ENCODE measurements at places on chromosomes 5 and 9.
A peak's percentile ranks its signal among the peaks of the same experiment; 100 is the strongest.

GRCh38 chr5:152349683-152350526 lies 55.2 kb downstream of the NMUR2 start:
- peak; percentile 16 for DNase-seq

- DNase-seq: no peak
Measured at GRCh38 chr5:111972080-111972479, 215.1 kb upstream of the NREP start.

GRCh38 chr9:36039696-36040095 lies 3.0 kb downstream of the RECK start:
- DNase-seq: peak; percentile 45

DNA sequence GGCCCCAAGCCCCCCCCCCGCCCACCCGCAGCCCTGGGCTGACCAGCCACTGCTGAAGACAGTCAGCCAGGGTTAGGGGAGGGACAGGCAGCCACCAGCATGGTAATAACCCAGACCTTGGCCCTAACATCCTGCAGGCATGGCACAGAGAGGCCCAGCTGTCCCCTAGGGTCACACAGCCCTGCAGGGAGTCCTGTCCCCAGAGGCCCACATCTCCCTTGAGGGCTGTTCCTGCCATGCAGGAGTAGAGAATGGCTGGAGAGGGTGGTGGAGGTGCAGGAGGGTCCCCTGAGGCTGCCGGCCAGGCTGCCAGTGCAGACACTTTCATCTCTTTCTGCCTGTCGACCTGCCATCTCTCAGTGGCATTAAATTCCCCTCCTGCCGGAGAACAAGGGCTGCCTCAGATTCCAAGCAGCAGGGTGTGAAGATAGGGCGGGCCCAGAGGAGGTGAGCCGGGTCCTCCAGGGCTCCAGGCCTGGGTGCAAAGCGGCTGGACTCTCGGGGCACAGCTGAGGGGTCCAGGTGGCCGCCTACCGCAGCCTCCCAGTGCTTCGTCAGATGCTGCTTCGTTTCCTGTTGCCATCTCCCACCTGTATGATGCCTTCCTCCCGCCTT lies 40.0 kb downstream of the CXXC5 start:
- no peak for DNase-seq

GRCh38 chr9:89720696-89721175 lies 115.9 kb downstream of the GADD45G start:
- no peak for DNase-seq

- no peak for DNase-seq
Measured at GRCh38 chr9:8157683-8158324, 358.2 kb upstream of the DMAC1 start.

DNA sequence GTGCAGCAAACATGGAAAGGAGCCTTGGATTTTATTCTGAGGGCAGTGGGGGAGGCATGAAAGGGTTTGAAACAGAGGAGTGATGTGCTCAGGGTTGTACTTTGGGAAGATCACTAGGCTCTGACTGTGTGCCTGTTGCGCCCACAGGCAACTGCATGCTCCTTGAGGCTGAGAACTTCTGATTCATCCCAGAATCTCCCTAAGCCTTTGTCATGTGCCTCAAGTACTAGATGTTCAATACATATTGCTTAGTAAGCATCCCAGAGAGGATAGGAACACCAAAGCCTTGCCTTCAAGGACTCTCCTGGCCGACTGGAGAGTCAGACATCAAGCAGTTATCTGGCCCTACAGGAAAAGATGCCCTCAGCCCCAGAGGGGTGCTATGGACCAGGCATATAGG lies 54.1 kb downstream of the ARHGEF37 start:
- DNase-seq: no peak

DNA sequence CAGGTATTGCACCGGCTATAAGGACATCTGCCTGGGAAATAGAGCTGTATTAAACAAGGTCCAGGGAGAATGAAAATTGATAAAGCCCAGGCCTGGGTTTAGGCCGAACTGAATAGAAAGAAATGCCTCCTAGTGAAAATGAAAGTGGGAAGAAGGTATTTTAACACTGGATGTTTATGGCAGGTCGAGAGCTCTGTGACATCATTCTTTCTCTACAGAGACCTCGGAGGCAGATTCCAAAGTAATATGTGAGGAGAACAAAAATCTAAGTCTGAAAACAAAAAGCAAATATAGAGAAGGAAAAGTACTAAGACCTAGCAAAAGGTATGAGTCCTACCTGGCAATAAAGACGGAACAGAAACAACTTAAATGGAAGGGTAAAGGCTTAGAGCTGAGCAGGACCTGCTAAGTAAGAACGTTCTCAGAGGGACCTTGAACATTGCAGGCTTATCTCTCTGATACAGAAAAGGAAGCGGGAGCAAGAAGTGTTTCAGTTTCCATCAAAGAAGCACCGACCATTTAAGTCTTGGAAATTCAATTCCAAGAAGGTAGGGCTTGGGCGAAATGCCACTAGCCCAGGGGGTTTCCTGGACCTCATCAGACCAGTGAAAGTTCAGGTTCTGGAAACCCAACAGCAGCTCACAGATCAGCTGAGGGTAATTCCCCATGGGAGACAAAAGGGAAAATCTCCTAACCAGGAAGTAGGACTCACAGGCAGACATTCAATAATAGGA lies 80.0 kb downstream of the SUSD1 start:
- DNase-seq: no peak

DNA sequence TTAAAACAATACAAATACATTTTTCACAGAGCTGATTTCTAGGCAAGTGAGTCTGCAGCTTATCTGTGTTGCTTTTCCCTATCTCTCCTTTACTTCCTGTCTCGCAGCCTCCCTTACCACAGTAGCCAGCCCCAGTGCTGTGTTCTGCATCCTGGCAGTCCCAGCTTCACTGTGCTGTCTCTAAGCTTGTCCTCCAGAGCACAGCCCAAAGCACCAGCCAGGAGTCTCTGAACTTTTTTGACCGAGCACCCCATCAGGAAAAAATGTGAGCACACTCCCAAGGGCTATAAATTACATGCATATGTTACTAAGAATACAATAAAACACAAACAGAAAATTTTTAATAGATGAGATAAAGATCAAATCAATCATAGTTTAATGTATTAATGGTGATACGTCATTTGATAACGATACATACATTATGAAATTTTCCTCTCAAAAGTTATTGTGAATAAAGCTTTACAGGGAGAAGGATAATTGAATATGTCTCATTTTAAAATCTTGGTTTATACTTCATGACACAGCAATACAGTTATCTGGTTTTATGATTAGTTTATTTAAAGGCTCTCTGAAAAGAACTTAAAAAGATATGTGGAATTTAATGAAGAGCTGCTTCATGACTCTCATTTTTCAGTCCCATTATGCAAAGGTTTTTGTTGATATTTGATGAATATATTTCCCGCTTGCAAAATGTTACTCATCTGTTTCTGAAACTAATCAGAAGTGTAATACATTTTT lies 7.3 kb upstream of the RHOBTB3 start:
- DNase-seq: no peak

DNA sequence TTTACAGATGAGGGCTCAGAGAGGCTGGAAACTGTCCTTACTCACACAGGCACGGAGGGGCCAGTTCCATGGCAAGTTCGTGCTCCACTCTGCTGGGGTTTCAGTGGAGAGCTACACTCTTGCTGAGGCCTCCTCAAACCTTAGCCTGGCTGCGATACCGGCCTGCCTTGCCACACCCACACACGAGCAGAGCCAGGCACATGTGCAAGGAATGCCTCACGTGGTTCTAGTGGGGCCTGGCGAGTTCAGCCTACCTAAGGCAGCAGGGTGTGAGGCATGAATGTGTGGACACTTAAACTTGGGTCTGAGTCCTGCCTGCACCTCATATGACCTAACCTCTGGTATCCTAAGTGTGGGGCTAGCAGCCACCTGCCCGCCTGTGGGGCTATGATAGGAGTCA lies 21.5 kb upstream of the PRDM12 start:
- DNase-seq: no peak

DNA sequence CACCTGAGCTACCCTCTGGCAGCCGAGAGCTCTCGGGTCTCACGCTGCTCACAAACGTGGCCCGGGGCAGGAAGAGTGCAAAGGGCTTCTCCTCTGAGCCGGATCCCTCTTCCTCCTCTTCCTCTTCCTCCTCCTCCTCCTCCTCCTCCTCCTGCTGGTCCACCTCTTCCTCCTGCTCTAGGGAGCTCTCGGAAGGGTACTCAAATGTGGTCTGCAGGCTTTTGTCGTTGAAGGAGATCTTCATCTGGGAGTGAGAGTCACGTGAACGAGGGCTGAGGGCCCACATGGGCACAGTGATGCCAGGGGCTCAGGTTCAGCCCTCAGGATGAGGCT lies 3.9 kb downstream of the SSNA1 start:
- DNase-seq: no peak

DNA sequence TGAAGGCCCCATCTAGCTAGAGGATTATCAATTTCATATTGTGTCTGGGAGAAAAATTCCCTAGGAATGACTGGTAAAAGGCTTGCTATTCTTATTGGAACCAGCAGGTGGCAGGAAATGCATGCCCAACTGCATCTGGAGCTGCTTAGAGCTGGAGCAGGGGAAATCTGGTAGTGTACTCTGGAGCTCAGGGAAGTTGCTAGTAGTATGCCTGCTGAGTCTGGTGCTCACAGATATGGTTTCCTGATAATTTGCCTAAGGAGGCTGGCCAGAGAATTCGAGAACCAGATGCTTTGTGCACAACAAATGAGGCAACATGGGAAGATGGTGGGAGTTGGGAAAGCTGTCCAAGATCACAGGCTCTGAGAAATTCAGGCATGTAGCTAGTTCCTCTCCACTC lies 53.7 kb downstream of the G3BP1 start:
- DNase-seq: peak; percentile 68

GRCh38 chr5:111810112-111810511 lies 53.1 kb upstream of the NREP start:
- no peak for DNase-seq

DNA sequence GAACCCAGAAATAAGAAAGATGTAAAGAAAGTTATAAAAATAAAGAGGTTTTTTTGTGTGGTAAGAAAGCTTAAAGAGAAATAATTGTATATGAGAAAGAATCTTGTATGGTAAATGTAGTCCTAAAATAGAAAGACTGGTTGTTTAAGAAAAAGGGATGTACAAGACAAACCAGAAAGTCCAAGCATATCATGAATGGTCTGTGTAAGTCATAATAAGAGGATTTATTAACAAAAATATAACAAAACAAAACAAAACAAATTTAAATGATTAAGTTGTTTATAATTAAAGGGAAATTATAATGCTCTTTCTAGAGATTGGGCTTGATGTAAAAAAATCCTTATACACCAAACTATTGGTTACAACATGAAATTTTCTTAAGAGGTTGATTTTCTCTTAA lies 590.4 kb upstream of the PTGER4 start:
- no peak for DNase-seq

- peak; percentile 39 for DNase-seq
Measured at GRCh38 chr9:123724211-123724796, 205.6 kb downstream of the DENND1A start.

DNA sequence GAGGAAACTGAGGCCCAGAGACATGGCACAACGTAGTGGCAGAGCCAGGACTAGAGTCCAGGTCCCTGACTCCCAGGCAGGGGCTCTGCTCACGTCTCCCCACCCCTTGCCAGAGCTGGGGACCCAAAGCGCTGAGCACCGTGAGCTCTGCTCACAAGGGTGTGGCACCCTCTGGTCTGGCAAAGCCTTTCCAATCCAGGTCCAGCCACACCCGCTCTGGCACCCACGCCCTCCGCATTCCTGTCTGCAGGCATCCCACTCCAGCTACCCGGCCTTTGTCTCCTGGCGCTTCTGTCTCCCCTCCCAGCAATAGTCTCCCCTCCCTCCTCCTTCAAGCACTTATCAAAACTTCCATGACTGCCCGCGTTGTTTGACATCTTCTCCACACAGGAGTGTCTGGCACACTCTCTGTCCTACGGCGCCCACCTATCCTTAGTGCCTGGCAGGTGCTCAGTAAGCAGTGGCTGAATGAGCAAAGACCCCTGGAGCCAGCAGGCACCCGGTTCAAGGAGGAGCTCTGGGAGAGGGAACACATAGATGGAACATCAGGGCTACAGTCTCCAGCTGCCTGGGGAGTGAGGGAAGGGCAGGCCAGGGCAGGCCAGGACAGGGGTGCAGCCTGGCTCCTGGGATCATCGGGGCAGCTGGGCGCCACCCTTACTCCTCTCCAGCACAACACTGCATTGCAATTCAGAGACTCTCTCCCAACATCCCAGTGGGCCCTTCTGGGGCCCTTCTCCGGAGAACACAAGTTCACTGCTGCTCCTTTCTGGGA lies 12.0 kb downstream of the HIGD2A start:
- DNase-seq: no peak

- no peak for DNase-seq
Measured at GRCh38 chr9:117092582-117092981, 322.3 kb downstream of the ASTN2 start.

DNA sequence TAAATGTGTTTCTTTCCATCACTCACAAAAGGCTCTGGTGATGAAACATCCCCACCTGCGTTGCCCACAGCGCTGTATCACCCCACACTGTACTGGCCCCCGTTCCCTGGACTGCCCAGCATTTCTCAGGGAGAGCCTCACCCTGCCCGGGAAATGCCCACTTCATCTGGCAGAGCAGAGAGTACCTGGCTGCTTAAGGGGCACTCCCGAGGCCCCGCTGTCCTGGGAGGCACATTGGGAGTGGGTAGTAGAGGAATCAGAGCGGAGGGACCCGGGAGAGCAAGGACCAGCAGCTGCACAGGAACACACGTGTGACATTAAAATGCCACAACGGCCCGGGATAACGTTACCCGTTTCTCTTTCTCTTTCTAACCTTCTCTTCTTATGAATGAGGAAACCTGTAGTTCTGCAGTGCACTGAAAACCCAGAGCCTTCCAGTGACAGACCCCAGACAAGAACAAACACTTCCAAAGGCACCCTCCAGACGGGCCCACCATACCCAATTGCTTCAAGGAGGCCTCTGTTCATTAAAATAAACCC lies 110.0 kb downstream of the ROR2 start:
- no peak for DNase-seq

DNA sequence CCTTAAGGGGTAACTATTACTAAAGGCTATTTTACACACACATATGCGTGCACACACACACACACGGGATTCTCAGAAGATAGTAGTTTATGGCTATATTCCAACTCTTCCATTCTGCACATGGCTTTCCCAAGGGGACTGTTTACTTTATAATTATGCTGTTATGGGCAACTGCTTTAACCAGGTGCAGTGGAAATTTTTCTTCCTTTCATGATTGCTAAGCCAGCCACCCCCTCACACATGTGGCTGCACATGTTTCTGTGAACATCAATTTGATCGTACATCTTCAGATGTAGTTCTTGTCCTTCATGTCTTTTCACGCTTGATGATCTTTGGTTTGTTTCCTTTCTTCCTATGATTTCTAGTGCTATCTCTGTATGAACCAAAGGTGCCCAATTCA lies 37.0 kb downstream of the MRPS30 start:
- DNase-seq: no peak

- no peak for DNase-seq
Measured at GRCh38 chr5:175711031-175711430, 53.2 kb downstream of the HRH2 start.

GRCh38 chr5:118883362-118883761 lies 105.0 kb downstream of the DTWD2 start:
- DNase-seq: no peak

GRCh38 chr5:107415762-107416161 lies 255.0 kb downstream of the EFNA5 start:
- DNase-seq: no peak

GRCh38 chr5:161481922-161482321 lies 64.6 kb downstream of the GABRB2 start:
- DNase-seq: no peak
